ENCODE measurements at places on chromosomes 5 and 9.
A peak's percentile ranks its signal among the peaks of the same experiment; 100 is the strongest.

DNA sequence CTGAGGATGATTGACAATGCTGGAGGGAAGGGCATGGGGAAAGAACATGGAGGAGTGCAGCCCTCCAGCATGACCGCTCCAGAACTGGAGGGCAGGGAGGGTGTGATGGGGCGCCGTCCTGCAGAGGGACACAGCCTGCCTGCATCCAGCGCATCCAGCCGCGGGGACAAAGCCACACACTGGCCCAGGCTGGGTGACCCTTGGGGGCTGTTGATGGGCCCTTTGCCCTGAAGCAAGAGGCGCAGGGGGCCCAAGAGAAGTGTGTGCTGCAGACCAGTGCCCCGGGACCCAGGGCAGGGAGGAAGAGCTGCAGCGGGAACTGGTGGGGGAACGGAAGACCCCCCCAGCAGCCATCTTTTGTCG lies 169.8 kb upstream of the PPP1R26 start:
- H3K27me3 ChIP-seq = no peaks in the 10 kb centered on the region
- H3K4me3 ChIP-seq = no peak overlapping the region
- no peaks in the 10 kb centered on the region for H3K36me3 ChIP-seq
- H3K4me1 ChIP-seq = no peaks in the 10 kb centered on the region
- no peak for DNase-seq
- no peak overlapping the region for H3K27ac ChIP-seq

DNA sequence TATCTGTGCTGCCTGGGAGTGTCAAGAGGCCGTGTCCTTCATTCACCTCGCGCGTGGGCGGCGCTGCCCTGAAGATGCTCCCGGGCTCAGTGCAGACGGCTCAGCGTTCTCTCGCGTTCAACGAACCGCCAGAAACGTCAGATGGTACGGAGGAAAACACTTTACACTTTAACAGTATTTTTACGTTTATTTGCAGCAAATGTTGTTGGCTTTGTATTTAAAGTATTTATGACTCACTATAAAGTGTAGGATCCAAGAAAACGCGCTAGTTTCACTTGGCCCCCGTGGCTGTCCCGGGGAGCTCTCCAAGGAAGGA lies 544 bp upstream of the ERCC6L2 start:
- H3K36me3 ChIP-seq = no peaks in the 10 kb centered on the region
- peak overlapping the region; percentile 78 for H3K27ac ChIP-seq
- peak; percentile 11 for DNase-seq
- H3K27me3 ChIP-seq = no peaks in the 10 kb centered on the region

- H3K4me1 ChIP-seq = no peaks in the 10 kb centered on the region
- no peaks in the 10 kb centered on the region for H3K27me3 ChIP-seq
- no peak for DNase-seq
Measured at GRCh38 chr5:72314571-72315172, 5.4 kb downstream of the MRPS27 start.

GRCh38 chr5:57776035-57776434 lies 293.4 kb upstream of the ACTBL2 start:
- peaks cover 4% of the 10 kb centered on the region for H3K4me1 ChIP-seq
- no peak overlapping the region for H3K4me3 ChIP-seq
- H3K27me3 ChIP-seq = no peaks in the 10 kb centered on the region
- H3K27ac ChIP-seq = no peak overlapping the region
- DNase-seq = no peak
- no peaks in the 10 kb centered on the region for H3K36me3 ChIP-seq

DNA sequence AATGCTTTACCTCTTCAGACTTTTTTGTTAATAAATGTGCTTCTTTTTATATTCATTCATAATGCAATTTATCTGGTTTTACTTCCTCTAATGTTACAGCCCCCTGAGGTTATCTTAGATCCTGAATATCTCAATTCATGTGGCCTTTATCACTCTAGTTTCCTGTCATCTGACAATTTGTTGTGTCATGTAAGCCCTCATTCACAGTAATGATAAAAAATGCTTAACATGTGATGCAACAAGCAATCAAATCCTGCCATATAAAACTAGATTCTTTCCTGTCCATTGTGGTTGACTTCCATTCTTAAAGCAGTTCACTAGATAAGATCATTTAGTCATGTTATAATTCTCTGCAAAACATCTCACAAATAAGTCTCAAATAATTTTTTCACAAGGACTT lies 991.2 kb upstream of the ACO1 start:
- DNase-seq = no peak
- H3K27ac ChIP-seq = no peak overlapping the region
- H3K27me3 ChIP-seq = no peaks in the 10 kb centered on the region
- no peak overlapping the region for H3K4me3 ChIP-seq
